Choroid plexus epithelial cell (primary cell): ENCODE measurements at places on chromosomes 11 and 22.
A peak's percentile ranks its signal among the peaks of the same experiment; 100 is the strongest.

GRCh38 chr11:35144806-35145205, 5.8 kb downstream of the CD44 start:
- DNase-seq, result peak; percentile 61

DNA sequence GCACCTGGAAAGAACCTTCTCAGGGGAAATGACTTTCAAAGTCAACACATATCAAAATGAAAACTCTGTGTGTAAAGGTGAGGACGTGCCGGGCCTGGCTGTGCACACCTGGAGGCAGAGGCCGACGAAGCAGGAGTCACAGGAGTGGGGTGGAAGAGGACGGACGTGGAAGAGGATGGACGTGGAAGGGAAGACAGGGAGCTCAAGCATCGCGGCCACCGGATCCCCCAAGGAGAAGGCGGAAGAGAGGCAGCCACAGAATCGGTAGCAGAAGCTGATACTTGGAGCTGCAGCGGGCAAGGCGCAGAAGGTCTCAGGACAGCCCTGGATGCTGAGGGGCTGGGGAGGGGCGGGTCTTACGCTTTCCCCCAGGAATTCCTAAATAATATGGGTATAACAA, 519.8 kb downstream of the BRD1 start:
- DNase-seq, result no peak

DNA sequence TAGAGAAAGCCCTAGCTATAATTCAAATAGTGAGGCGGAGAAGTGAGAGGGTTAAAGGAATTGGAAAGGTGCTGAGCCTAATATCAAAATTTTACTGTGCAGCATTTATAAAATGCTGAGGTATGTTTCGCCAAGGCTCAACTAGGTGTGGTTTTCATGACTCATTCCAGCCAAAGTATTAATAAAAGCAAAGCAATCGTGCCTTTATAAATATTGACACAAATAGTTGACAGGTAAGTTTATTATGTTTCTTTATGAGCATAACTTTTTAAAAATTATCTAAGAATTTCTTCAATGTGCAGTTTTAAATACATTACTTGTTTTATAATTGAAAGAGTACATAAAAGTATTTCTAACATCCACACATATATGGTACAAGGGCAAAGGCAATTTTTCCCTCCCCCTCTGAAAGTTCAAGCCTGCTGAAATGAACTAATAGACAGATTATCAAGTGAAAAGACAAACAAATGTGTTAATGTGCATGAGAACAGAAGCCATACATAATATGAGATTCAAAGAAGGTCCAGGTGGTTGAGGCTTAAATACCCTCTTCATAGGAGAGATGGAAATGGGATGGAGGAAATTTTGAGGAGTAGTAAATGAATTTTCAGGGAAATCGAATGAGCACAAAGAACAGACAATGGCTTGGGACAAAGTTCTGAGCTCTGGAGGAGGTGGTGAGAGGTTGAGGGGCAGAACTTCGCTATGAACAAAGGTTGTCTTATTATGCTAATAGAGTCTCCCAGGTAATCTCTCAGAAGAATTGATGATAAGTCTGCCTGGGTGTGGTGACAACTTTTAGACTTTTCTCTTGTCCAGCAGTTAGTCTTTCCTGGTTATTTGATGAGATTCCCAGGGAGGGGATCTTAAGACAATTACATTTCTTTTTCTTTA, 326.5 kb downstream of the BUD13 start:
- DNase-seq, result no peak

DNA sequence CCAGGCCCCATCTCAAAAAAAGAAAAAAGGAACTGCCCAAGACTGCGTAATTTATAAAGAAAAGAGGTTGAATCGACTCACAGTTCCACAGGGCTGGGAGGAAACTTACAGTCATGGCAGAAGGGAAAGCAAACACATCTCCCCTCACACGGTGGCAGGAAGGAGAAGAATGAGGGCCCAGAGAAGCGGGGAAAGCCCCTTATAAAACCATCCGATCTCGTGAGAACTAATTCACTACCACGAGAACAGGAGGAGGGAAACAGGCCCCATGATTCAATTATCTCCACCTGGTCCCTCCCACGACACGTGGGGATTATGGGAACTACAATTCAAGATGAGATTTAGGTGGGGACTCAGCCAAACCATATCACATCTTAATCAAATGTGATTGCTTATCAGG, 82.2 kb downstream of the BUD13 start:
- no peak for DNase-seq

- peak; percentile 63 for DNase-seq
Observed at GRCh38 chr11:97990162-97990920, 1030.4 kb upstream of the CNTN5 start.

DNA sequence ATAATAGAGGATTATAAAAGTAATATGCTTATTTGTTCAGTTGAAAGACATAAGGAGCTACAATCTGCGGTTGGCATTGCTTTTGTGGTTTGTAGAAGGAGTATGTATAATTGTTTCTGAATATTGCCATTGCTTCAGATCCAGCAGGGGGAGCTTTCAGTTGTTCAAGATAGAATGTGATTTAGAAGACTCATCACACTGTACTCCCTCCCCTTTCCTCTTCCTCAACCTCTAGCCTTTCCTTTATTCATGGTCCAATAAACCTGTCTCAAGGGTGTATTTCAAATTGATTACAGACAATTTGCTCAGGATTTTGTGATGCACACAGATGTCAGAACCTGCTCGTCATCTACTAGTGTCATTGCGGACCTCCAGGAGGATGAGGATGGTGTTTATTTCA, 9.8 kb downstream of the PRMT3 start:
- DNase-seq, result peak; percentile 80

DNA sequence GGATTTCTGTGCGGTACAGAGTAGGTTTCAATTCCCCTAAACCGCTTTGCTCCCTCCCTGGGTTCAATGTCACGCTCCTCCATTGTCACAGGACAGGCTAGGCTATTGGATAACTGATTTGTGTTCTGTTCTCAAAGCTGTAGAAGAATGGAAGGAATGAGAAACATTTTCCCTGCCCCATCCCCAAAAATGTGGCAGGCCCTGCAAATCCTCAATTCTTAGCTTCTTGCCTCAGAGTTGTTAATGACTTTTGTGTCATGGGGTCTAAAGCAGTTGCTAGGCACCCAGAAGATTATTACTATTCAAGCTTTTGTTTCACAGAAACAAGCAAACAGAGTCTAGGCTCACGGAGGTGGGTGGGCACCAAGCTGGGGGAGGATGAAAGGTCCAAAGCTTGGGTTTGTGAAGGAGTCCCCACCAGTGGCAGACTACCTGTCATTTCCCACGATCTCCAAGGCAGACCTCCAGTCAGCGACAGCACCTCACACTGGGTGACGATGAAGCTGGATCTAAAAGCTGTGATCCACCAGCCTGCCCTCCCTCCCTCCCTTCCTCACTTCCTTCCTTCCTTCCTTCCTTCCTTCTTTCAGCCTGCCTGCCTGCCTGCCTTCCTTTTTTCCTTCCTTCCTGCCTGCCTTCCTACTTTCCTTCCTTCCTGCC, 1080.2 kb downstream of the OPCML start:
- DNase-seq, result no peak

GRCh38 chr22:50416996-50417395, 57.8 kb downstream of the SBF1 start:
- no peak for DNase-seq

- peak; percentile 78 for DNase-seq
Observed at GRCh38 chr11:16788141-16789062, 50.0 kb downstream of the C11orf58 start.

DNA sequence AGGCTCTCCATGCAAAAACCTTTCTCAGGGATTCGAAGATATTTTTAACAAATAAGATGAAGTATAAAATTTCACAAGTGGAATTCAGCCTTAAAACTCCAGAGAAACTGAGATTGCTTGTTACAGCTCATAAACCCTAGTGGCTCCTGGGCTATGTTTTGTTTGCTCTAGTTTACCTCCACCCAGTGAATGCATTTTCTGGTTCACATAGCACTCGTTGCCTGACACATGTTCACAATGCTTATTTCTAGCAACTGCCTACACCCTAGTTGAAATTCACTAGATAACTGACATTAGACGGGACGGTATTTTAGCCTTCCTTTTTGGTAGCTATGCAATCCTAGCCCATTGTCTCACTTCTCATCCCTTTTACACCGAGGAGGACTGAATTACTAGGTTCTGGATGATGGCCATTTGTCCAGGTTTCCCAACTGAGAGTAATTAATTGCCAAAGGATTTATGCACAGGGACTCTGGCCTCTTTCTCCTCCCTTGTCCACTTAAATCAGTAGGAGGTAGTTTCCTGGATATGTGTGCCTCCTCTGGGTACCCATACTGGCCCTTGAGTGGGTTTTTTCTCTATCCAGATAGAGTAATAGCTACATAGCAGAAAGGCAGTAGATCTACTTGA, 951.6 kb downstream of the DLG2 start:
- DNase-seq, result no peak

GRCh38 chr11:92850296-92850826, 119.1 kb upstream of the MTNR1B start:
- DNase-seq, result no peak

DNA sequence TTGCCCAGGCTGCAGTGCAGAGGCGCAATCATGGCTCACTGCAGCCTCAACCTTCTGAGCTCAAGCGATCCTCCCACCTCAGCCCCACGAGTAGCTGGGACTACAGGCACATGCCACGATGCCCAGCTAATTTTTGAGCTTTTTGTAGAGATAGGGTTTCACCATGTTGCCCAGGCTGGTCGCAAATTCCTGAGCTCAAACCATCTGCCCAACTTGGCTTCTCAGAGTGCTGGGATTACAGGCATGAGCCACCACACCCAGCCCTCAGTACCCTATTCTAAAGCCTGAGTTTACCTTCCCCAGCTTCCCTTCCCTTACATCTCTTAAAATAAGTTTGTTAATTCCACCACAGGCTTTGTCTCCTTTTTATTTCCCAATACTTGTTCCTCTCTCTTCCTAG, 59.1 kb downstream of the AMBRA1 start:
- DNase-seq, result no peak

DNA sequence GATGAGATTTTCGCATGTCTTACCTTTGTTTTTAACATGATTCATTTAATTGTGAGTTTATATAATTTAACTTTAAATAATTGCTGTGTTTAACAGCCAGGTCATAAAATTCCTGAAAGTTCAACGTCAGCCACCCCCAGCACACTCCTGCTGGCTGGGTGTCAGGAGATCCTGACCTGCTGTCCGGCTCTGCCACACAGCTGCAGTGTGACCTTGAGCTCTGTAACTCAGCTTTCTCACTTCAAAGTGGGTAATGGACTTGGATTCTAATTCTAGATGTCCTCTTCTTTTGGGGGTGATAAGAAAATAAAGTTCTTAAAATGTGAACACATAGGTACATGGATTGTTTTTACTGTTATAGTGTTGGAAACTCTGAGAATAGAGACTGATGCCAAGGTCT, 10.9 kb downstream of the VPS26B start:
- no peak for DNase-seq

GRCh38 chr11:21807350-21807749, 385.5 kb upstream of the ANO5 start:
- no peak for DNase-seq

GRCh38 chr11:123325533-123325932, 104.5 kb upstream of the GRAMD1B start:
- no peak for DNase-seq

GRCh38 chr11:124069429-124070401, 28.6 kb upstream of the OR10G7 start:
- peak; percentile 77 for DNase-seq

- no peak for DNase-seq
Observed at GRCh38 chr11:117993988-117994745, 8.0 kb downstream of the IL10RA start.

DNA sequence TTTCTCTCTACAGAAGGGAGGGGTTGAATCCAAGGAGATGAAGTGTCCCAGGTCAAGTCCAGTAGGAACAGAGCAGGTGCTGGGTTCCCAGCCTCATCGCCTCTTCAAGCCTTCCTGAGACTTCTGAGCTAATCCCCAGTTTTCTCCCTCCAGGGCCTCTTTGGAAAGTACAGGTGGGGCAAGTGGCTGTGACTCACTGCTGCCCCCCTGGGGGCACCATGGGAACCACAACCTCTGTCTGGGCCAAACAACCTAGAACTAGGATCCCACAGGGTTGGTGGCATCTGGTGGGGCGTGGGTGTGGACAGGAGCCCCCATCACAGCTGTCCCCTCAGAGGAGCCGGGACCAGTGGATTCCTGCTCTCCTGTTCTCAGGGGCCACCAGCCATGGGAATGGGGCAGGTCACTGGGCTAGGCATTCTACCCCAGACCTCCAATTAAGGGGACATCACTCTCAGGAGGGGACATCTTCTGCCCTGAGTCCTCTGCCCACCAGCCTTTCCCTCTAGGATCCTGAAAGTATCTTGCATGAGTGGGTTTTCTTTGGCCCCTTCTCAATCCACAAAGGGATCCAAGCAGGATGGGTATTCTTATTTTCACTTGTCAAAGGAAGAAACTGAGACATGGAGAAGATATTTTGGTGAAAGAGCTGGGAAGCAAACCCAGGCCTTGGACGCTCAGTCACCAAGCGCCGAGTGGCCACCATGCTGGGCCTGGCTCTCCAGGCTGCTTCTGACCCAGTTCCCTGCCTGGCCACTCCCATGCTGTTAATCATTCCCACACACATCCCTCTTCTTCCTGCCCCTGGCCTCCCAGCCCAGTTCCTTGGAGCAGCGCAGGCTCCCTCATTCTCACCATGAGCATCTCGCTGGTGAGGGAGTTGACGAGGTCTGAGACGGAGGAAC, 23.8 kb downstream of the LRRC10B start:
- peak; percentile 30 for DNase-seq

GRCh38 chr22:30743257-30744020, 48.8 kb downstream of the OSBP2 start:
- DNase-seq, result no peak

- DNase-seq, result no peak
Observed at GRCh38 chr11:10580623-10581022, 12.2 kb upstream of the LYVE1 start.

DNA sequence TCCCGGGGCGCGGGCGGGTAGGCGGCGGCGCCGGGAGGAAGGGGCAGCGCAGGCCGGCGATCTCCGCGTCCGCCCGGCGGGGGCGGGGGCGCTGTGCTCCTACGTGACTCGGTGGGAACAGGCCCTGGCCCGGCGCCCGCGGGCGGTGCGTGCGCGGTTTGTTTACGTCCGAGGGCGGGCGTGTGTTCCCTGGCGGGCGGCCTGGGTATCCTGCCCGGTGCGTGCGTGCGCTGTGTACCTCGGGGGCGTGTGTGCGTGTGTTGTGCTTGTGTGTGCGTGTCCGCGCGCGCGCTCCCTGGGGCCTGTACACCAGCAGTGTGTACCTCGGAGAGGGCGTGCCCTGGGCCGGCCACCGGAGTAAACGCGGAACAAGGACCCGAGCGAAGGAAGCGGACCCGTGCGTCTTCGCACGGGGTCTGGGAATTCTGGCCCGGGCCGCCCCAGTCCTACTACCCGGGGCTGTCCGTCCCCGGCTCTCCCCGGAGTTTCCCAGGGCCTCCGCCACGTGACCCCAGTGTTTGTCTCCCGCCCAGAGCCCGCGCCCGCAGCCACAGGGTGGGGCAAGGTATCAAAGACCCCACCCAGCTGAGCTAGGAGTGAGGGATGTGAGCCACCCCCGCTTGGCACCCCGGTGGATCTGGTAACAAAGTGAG, 769 bp downstream of the MAFF start:
- DNase-seq, result peak; percentile 90

DNA sequence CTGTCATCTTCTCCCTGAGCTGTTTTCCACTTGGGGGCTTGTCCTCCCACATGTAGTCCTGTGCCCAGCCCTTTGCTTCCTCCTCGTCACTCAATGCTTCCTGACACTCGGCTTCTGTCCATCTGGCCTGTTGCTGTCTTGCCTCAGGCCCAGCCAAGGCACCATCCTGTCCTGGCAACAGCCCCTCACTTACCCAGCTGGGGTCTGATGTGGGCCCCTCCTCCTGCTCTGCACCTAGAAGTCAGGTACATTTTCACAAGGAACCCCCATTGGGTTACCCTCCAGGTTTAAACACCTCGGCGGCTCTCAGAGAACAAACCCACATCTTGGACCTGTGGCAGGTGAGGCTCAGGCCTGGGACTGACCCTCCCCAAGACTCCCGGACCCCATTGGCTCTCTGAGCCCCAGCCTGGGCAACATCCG, 784.8 kb downstream of the TBC1D22A start:
- no peak for DNase-seq
